Gastroesophageal sphincter (tissue), 4 donors: ENCODE measurements at places on chromosomes 16 and 17. TPM values are rescaled to one million over a fixed set of nuclear protein-coding genes. Genes with fewer than 3 reads are reported as not detected.

The KRTAP3-2 gene
- not detected for total RNA-seq

The JPH3 gene
- 1.1 TPM for total RNA-seq

DNA sequence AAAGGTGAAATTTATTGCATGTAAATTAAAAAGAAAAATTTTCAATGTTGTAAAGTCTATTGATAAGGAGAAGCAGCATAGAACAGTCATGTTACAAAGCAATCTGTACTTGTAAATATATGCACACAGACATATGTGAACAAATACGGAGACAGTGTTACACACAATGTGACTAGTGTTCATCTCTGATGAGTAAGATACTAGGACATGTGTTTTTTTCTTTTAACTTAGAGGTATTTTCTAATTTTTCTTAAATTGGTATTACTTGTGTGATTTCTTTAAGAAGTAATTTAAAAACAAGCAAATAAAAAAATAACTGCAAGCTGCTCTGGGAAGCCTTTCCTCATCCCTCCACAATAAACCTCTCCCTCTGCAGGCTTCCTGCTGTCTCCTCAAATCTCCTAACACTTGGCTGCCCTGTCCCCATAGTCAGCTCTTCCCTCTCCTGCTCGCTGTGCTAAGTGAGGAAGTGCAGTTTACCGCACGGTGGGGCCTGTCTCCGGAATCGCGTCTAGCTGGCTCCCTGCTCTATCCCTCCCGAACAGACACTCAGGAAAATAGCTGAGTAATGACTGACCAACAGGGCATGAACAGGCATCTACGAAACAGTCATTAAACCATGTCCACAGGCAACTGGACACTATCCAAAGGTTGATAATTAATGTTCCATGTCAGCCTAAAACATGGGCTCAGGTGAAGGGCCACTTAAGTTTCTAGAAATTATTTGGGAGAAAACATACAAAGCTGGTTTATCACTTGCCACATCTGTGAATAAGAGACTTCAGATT is 35.9 kb downstream of the CMTM4 start:
- ATAC-seq: peak; percentile 93

- ATAC-seq: peak; percentile 87
Measured at GRCh38 chr17:50478391-50479381, at the start of gene RSAD1. Gene RSAD1 (plus strand): TSS chr17:50478860. CDS start chr17:50478885, 25 bp downstream.

DNA sequence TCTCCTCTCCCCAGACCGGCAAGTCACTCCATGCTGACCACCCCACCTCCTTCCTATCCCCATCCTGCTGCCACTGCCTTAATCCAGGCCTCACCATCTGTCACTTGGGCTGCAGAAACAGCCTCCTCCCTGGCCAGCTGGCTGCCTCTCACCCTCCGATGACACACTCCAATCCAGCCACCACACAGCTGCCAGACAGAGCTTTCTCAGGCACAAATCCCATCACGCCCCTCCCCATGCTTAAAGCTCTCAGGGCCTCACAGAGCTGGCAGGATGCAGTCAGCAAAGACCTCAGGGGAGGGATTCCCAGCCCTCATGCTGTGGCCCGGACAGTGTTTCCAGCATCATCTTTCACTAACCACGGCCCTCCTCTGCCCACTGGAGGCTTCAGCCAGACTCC is 13.7 kb downstream of the CAMKK1 start:
- peak; percentile 66 for ATAC-seq

DNA sequence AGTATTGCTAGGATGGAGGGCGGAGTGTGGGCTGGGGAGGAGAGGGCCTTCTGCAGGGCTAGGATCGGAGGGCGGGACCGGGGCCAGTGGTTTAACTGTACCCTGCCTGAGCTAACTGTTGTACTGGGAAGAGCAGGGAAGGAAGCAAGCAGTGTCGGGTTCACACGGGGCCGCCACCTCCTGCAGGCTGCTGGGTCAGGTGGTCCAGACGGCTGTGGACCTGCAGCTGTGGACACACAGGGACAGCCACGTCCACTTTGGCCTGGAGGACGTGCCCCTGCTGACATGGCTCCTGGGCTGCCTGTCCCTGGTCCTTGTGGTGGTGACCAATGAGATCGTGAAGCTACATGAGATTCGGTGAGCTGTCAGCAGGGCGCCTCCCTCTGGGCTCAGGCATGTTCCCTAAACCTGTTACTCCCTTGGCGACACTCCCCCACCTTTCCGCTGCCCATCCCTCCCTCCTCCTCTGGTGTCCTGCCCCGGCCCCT is 16.6 kb downstream of the CASKIN2 start:
- no peak for ATAC-seq

- ATAC-seq: no peak
Measured at GRCh38 chr17:48679385-48680096, 42.8 kb downstream of the PRAC1 start.

DNA sequence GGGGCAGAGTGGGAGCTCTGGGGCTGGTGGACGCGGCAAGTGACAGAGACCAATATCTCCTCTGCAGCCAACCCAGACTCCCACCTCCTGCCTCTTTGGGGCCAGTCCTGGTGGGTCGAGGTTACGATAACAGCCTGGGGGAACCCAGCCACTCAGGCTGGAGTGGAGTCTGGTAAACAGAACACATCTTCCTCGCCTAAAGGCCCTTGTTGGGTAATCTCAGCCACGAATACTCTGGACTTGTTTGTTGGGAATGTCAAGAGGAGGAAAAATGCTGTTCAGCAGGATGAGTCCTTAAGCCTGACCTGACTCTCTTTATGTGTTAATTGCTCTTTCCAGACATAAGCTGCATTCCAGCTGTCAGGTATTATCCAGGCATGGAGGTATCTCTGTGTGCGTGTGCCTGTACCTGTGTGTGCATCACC is 8.0 kb upstream of the SPNS2 start:
- ATAC-seq: no peak
